ENCODE measurements at places on chromosomes 2 and 18.

GRCh38 chr18:74582642-74583041, 15.0 kb upstream of the ZNF407 start:
- DNase-seq: no peak

GRCh38 chr2:39696838-39697237, 31.1 kb downstream of the TMEM178A start:
- peak; percentile 69 for DNase-seq

GRCh38 chr2:42575458-42576064, 7.1 kb downstream of the MTA3 start:
- no peak for DNase-seq

- DNase-seq: no peak
These were observed 54.5 kb downstream of the EVA1A start for GRCh38 chr2:75506101-75506697.

GRCh38 chr2:98776136-98776535, 45.2 kb upstream of the MGAT4A start:
- no peak for DNase-seq

DNA sequence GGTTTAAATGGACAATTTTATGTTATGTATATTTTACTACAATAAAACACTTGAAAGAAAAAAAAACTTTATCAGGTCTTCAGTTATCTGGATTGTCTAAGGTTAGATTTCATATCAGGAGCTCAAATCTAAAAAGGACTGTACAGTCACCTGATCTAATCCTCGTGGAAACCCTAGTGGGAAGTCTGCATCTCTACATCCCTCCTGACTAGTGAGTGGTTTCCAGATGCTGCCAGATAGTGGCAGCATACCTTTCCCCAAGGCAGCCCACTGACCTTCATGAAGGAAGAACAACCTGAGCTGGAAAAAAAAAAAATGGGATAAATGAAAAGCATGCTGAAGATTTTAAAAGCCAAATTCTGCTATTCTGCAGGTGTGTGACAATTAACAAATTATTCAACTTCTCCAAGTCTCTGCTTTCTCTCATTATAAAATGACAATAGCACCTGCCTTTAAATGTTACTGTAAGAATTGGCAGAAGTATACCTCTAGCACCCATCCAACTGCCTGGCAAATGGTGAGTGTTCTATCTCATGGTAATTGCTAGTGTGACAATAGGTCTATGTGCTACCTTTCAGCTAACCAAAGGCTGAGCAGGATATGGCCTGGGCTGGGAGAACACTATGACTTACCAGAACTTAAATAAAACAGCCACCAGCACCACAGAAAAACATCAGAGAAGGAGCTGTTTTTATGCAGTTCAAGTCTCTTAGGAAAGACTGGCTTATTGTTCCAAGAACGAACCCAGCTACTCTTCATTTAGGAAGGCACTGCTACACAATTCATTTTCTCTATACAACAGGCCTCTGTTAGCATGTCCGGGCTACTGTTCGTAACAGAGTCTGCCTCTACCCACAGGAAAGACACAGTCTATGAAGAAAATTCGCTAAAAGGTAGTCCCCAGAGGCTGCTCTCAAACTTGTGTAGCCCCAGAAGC, 8.6 kb downstream of the CLASP1 start:
- DNase-seq: no peak

GRCh38 chr2:132372276-132372675, 44.3 kb upstream of the GPR39 start:
- DNase-seq: no peak

DNA sequence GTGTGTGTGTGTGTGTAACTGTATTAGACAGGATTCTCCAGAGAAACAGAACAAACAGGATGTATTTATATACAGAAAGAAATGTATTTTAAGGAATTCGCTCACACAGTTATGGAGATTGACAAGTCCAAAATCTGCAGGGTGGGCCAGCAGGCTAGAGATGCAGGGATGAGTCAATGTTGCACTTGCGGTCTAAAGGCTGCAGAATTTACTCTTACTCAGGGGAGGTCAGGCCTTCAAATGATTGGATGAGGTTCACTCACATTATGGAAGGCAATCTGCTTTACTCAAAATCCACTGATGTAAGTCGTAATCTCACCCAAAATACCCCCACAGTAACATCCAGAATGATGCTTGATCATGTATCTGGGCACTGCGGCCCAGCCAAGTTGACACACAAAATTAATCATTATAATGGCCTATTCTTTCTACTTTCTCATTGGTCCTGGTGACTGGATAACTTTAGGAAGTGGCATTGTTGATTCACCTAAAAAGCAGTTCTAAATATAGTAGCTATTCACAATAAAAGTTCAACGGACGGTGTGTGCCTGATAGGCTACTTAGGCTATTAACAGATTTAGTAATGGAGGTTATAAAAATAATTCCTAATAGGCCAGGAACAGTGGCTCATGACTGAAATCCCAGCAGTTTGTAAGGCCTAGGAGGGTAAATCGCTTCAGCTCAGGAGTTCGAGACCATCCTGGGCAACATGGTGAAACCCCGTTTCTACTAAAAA, 40.6 kb upstream of the ACYP2 start:
- no peak for DNase-seq

All from midbrain (tissue), 1 donor.